Stimulated activated CD4-positive, alpha-beta T cell treated with anti-CD3 and anti-CD28 coated beads, Interleukin-15, amount 100 ng/mL, for 1 hour (primary cell): ENCODE measurements at places on chromosomes 6 and 20.
A peak's percentile ranks its signal among the peaks of the same experiment; 100 is the strongest.

DNA sequence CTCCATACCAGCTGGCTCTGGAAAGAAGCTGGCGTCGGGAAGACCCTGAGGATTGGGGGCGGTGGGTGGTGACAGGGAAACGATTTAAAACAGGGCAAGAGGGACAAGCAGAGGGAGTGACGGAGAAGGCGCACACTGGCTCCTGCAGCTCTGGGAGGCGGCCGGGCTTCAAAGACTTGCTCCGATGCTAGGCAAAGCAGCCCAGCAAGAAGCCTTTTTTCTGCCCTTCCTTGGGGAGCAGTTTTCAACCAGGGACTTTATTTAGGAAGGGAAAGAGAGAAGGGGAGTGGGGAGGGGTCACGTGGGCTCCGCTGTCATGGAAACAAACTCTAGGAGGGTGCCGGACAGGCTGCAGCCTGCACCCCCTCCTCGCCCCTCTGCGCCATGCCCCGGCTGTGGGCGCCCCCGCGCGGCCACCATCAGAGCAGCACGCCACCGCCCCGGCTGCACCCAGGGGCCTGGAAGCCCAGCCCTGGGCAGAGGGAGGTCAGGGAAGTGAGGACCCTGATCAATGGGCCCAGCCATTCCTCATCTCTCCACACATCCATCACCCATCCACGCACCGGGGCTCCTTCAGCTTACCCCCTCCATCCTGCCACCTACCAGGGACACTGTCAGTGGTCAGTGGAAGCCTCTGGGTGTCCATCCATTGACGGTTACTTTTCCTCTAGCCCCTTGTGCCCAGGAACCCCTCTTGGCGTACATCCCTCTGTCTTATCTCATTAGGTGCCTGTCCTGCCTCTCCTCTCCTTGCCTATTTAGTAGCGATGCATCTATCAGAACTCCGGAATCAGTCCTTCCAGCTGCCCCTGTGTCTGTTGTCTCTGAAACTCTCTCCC, 66.6 kb upstream of the CCDC167 start:
- DNase-seq = peak; percentile 74

DNA sequence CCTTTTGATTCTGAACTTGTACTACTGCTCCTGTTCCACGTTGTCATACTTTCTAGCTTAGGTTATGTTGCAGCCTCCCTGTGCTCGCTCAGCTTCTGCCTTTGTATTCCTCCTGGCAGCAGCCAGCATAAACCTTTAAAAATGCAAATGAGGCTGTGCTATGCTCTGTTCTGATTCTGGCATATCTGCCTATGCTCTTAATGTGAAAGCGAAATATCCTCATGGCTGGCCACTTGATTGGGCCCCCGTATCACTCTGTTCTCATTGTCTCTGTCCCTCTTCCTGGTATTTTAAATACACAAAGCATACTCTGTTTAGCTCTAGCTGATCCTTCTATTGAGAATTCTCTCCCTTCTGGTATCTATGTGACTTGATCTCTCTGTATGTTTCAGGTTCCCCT, 139.0 kb downstream of the JARID2 start:
- no peak for DNase-seq

- DNase-seq = no peak
Observed at GRCh38 chr6:157605484-157605883, 217.6 kb upstream of the SNX9 start.

DNA sequence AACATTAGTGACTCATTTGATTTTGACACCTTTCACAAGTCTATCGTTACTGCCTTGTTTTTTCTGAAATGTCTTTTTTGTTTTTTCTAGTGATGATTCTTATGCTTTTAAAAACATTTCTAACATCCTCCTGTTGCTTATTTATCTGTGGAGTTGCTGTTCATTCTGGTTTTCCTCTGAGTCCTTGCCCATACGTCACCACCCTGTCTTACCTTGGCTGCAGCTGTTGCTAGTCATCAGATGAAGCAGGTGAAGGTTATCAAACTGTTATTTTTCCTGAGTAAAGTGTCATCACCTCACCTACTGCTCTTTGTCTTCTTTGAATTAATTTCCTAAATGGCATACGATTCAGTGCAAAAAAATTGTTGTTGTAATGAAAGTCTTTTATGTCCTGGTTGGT, 376.6 kb downstream of the GRIK2 start:
- DNase-seq = no peak

DNA sequence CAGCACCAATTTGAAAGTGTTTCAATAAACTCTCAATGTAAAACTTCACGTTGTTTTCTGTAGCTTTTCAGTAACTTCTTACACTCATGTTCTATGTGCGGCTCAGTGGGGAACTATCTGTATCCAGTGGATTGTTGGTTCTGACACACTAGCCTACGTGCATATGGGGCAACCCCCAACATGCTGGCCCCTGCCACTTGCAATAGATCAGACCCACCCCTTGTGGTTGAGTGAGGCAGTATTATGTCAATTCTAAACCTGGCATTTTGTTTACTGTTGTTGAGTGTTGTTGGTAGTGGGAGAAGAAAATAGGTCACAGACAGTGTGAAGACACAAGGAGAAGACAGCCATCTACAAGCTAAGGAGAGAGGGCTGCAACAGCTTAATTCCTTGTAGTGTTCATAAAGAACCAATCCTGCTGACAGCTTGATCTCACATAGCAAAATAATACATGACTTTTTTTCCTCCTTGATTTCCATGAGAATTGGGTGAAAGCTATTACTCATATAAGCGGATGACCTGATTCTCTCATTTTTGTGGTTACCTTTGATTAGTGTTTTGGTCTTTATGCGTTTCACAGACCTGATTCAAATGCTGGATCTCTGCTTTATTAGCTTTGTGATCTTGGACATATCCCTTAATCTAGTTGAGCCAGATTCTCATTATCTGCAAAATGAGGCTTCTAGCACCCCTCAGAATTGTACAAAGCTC, 320.4 kb downstream of the LAMA2 start:
- no peak for DNase-seq
